IPS DF 19.7 (cell line): ENCODE measurements at places on chromosomes 12 and 14.

DNA sequence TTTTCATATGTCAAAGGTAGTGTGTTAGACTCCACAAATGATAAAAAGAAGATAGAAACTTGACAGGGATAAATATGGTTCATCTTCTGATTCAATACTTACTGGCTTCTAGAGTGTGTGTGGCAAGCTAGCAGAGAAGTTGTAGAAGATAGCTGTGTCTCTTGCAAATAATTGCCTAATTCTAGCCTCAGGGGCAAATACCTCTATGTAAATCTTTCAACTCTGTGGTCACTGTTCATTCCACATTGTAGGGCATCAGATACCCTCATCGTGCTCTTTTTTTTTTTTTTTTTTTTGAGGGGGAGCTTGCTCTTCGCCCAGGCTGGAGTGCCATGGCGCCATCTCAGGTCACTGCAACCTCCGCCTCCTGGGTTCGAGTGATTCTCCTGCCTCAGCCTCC is 1.7 kb downstream of the OLR1 start:
- no peak for DNase-seq

- no peak for DNase-seq
Observed at GRCh38 chr12:53221203-53222080, 10.6 kb downstream of the RARG start.

DNA sequence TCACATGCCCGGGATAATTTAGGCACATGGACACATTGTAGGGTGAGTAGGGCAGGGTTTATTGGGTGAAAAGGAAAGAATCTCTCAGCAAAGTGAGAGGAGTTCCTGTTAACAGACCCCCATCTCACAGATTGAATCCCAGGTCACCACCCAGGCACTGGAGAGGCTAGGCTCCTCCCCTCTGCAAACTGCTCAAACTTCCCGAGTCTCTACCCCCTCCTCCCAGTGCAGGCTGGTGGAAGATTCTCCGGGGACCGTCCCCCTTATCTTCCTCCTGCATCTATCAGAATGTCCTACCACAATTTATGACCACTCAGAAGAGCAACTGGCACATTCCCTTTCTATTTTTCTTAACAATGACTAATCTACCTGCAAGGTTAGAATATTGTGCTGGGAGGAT is 126.0 kb downstream of the NTF3 start:
- DNase-seq, result no peak

DNA sequence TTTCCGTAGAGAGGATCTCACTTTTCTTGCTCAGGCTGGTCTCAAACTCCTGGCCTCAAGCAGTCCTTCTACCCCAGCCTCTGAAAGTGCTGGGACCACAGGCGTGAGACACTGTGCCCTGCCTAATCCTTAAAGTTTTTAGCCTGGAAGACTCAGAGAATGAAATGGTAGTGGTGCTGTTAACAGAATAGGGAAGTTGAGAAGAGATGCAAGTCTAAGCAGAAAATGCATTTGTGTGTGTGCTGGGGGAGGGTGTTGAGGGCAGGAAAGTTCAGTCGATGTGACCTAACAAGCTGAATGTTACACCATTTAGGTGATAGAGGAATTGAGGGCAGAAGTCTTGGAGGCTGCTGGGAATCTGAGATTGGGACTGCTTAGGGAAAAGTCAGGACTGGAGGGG is 6.9 kb upstream of the TUBA1A start:
- no peak for DNase-seq

GRCh38 chr12:104710940-104711689 is 247.0 kb downstream of the SLC41A2 start:
- DNase-seq, result no peak

GRCh38 chr12:96534339-96534738 is 45.0 kb downstream of the CFAP54 start:
- DNase-seq, result no peak

GRCh38 chr12:116642683-116643082 is 83.5 kb downstream of the MAP1LC3B2 start:
- DNase-seq, result no peak

DNA sequence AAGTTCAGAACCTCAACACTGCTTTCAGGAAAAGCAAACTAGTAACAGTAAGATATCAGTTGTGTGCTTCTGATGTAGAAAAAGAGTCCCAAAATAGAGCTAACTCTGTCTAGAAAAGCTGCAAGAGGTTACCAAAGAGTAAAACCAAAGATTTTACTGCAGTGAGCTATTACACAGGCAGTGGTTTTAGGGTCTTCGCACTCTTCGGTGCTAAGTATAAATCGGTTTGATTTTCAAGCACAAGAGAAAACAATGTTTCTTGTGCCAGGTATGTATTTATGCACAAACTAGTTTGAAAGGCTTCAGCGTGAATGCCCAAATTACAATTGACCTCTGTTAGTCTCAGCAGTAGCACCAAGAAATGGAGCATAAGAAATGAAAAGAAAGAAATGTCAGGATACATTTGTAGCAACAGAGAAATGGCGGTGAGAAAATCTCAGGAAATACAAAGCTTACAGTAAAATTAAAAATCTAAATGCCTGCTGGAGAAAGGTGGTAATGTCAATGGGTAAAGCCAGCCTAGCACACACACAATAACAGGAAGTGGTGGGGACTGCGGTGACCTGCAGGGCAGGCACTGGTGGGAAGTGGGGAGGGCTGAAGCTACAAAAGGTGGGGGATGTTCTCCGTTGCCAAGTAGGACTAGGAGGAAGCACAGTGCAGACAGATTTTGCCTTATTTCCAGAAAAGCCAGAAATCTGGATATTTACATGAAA is 18.0 kb upstream of the DYRK2 start:
- peak; percentile 54 for DNase-seq

GRCh38 chr14:23101986-23102625 is 2.7 kb downstream of the CIROP start:
- no peak for DNase-seq

GRCh38 chr14:99633918-99634317 is 11.0 kb upstream of the HHIPL1 start:
- DNase-seq, result no peak

- no peak for DNase-seq
Observed at GRCh38 chr14:95502381-95502950, 14.0 kb downstream of the SYNE3 start.

GRCh38 chr12:80877721-80878265 is 59.9 kb downstream of the LIN7A start:
- DNase-seq, result no peak

DNA sequence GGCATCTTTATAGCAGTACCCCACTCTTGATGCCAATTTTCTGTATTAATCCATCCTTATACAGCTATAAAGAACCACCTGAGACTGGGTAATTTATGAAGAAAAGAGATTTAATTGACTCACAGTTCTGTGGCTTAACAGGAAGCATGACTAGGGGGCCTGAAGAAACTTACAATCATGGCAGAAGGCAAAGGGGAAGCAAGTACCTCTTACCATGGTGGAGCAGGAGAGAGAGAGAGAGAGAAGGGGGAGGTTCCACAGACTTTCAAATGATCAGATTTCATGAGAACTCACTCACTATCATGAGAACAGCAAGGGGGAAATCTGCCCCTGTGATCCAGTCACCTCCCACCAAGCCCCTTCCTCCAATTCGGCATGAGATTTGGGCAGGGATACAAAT is 84.4 kb downstream of the SLC24A4 start:
- no peak for DNase-seq

DNA sequence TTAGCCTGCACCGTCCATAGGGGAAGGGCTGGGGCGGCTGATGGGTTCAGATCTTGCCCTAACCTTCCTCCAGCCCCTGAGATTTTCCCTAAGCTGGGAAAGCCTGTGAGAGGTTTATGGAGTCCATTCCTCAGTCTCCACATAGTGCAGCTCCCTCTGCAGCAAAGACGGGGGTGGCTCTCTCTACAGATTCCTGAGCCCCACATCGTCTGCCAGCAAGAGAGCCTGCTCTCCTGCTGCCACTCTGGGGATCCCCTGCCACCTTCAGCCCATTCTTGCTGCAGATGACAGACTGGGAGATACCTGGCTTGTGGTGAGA is 3.1 kb downstream of the SMIM41 start:
- no peak for DNase-seq

DNA sequence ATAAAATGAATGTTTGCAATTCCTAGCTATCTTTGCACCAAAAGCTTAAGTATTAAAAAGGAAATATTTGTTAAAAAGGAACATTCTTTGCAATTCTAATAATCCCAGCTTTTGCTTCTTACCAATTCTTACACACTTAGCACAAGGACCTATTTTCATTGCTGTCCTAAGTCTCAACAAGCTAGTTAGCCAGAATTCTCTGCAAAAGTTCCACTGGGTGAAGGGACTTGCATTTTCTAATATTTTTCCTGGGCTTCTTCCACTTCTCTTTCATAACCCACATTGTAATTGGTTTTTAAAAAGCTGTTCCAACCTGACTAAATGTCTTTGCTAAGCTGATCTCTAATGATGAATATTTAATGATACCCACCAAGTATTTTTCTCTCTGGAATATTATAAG is 307.7 kb upstream of the DIO2 start:
- DNase-seq, result no peak

DNA sequence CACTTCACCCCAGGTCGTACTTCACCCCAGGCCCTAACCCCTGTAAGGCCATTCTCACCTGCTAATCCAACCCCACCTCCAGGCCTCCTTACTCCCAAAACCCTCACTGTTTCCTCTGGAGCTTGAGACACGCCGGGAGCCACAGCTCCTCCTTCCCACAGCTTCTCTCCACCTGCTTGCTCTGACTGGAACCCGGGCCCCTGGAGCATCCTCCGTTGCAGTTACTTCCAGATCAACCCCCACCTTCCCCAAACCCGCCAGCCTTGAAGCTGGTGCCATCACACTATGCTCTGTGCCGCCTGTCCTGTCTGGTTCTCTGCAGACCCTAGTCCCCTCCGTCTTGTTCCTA is 34.6 kb upstream of the PPP2R5C start:
- DNase-seq, result no peak

DNA sequence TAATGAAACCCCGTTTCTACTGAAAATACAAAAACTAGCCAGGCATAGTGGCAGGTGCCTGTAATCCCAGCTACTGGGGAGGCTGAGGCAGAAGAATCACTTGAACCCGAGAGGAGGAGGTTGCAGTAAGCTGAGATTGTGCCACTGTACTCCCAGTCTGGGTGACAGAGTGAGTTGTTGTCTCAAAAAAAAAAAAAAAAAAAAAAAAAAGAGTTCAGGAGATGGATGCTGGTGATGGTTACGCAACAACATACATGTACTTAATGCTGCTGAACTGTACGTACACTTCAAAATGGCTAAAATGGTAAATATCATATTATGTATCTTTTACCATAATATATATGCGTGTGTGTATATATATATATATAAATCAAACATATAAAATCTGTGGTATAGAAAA is 29.0 kb downstream of the ACTN1 start:
- no peak for DNase-seq

GRCh38 chr12:111155521-111155920 is 213.4 kb downstream of the PHETA1 start:
- no peak for DNase-seq
